ENCODE measurements at places on chromosomes 3 and 15.

DNA sequence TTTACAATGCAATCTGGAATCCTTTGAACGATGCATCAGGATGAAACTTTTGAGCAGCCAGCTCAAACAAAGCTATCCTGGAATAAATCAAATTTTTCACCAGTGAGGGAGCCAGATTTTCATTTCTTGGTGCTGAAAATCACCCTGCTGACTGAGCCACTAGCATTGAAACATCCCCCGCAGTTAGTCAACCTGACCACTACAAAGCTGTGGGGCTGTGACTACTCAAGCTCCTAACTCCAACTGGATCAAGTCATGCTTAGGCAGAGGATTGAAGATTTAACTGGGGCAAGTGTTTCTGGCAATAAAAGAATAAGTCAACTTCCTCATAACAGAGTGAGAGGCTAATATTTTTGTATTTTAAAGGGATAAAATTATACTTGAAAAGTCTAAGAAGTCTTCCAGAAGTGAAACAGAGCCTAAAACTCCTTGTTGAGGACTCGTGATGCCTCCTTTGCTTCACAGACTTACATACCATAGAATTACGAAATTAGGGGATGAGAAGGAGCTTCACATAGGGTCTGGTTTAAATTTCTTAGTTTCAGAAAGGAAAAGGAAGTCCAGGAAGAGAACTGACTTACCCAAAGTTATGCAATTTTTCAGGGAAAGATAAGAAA, 177.8 kb downstream of the SERPINI1 start:
- no peak for DNase-seq

DNA sequence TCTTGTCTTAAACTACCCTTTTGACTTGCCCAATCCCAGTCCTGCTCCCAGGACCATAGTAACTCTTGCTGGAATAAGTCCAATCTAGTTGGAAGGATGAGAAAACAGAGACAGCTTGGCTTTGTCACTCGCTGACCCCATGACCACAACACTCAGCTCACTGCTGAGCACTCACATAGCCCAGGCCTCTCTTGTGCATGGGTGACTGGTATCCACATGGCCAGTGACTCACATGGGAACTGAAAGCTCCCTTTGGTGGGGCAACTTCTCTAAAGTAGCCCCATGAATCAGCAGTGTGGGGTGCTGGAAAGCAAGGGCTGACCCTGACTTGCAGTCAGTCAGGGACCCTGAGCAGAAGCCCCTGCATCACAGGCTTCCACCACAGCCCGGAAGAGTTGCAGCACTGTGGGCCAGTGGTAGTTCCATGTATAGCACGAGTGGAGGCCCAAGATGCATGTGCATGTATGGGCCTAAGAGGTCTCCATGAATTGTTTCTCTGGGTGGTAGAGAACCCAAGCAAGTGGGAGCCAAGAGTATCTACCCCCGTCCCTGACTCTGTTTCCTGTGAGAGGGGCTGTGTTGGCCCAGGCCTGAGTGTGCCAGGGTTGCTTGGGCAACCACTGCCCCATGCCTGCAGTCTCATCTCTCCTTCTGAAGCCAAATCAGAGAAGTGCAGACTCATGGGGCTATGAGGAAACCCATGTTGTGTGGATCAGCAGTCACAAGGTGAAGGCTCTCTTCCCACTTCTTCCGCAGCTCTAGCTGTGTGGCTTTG, 62.1 kb upstream of the XCR1 start:
- peak; percentile 50 for DNase-seq

- no peak for DNase-seq
Measured at GRCh38 chr15:52731732-52732470, 52.7 kb upstream of the ATOSA start.

DNA sequence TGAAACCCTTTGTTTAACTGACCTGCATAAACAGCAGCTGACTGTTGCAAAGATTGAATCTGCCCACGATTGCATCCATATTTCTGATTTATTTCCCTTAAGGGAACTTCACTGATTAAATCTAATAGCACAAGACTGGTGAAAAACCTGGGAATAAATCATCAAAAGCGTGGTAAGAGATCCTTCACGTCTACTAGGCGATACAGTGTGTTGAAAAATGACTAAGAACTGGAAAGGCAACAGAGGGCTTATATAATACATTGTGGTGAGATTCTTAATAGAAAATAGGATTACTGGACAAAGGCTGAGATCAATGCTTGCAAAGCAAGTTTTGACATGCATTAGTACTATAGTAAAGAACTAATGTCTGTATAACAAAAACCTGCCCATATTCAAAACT, 49.0 kb downstream of the POLQ start:
- no peak for DNase-seq

DNA sequence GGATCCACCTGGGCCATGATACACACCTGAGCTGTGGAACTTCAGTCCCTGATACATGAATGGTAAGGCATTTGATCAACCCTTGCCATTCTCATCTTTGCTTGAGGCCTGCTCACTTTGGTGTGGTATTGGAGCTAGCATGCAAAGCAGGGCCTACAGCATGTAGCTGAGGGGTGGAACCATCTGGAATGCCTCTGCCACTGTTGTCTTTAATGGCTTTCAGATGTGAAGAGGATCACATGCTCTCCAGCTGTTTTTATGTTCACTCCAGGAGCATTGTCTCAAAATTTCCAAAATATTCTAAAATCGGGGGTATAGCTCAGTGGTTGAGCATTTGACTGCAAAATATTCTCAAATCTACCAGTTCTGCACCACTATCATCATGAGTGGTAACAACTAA, 64.4 kb upstream of the PHLDB2 start:
- no peak for DNase-seq

DNA sequence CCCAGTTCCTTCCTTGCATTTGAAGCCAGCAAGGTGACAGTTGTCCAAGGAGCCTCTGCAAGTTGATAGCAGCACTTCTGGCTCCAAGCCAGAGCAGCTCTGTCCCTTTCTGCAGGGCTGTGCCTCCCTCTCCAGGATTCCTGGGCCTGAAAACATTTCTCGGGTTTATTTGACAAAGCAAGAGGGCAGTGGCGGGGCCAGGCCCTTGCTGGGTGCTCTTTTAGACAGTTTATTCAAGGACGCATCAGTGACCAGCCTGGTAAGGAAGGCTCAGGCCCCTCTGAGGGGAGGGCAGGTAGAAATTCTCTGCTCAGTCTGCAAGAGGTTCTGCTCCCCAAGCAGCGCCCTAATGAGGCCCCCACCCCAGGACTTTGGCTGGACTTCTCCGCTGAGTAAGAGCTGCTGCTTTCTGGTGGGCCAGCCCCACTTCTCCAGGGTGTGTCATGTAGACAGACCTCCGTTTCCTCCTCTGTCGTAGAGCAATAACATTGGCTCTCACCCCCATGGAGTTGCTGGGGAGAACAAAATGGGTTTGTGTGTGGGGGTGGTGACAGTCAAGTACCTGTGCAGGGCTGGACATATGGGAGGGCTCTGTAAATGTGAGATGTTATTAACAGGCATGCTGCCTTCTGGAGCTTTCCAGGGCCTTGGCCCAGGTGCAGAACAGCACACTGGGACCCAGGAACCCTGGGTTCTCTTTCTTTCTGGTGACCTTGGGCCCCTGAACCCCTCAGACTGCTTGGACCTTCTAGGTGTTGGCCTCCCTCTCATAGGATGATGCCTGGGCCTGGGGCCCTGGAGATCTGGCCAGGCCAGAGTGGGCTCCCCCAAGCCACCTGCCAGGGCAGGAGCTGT, 146.2 kb upstream of the TLE3 start:
- DNase-seq: no peak

GRCh38 chr3:114453361-114453780, 159.5 kb downstream of the TIGIT start:
- no peak for DNase-seq

- no peak for DNase-seq
Measured at GRCh38 chr3:48403533-48404439, 26.1 kb downstream of the PLXNB1 start.

DNA sequence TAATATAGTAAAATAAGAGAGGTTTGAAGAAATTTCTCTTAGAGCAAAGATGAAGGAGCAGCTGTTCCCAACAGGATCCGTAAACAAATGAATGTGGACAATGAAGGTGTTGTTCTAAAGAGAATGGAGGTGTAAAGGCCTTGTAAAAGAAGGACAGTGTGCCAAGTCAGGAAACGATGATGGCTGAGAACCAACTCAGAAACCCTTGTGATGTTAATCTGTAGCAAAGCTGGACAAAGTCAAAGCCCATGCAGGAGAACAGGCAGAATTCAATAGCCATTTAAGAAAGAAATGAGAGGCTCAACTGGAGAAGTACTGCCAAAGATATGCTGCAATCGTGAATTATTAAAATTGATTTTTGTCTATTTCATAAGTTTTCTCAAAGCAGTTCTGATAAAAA, 192.2 kb downstream of the MBNL1 start:
- no peak for DNase-seq

DNA sequence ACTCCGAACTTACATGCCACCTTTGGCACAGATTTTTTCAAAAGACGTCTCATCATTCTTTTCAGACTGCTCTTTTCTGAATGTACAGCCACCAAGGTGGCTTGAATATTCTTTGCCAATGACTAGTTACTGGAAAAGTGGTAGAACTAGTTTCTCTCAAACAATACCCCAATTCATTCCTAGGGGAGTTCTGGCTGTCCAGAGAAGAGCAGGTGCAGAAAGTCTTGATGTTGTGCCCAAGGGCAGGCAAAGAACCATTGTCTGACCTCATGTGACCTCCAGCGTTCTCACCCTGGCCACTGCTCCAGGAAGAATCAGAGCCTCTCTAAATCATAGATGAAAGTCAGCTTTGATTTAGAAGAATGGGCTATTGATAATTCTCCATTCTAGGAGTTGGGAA, 5.5 kb downstream of the LMOD3 start:
- no peak for DNase-seq

DNA sequence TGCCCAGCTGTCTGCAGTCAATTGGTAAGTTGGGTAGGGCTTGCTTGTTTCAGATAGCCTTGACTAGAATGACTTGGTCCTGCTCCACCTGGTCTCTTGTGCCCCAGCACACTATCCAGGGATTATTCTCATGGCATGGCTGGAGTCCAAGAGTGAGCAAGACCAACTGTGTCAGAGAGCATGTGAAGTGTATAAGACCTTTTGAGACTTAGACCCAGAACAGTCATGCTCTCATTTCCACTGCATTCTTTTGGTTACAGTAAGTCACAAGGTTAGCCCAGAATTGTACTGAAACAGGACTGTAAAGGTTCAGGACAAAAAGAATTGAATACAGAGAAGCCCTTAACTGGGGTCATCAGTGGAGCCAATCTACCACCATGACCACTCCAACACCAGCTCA, 650.8 kb upstream of the ADAMTS9 start:
- DNase-seq: no peak

DNA sequence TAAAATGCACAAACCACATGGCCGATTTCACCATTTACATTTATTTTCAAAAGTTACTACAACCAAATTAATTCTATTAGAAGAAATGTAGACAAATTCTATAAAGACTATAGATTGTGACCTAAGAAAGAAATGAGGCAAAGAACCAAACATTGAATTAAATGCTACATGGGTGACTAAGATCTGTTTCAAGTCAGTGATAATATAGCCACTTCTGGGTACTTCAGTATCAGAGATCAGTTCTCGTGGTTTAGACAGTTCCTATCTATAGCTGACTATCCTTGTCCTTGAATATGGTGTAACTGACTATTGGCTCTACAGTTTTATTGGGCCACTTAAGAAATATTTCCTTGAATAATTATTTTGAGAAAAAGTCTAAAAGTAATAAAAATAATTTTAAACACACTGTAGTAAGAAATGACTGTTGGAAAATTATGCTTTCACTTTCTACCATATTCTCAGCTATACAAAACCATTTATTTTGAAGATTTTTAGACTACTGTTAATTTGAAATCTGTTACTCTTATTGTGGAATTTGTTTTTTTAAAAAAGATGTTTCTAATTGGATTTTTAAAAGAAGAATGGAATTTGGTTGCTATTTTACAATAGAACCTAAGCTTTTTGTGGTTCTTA, 14.1 kb downstream of the KCNMB3 start:
- no peak for DNase-seq

GRCh38 chr15:23403550-23403949, 43.5 kb downstream of the GOLGA6L2 start:
- DNase-seq: no peak

- no peak for DNase-seq
Measured at GRCh38 chr3:48897460-48898376, 964 bp downstream of the SLC25A20 start.

DNA sequence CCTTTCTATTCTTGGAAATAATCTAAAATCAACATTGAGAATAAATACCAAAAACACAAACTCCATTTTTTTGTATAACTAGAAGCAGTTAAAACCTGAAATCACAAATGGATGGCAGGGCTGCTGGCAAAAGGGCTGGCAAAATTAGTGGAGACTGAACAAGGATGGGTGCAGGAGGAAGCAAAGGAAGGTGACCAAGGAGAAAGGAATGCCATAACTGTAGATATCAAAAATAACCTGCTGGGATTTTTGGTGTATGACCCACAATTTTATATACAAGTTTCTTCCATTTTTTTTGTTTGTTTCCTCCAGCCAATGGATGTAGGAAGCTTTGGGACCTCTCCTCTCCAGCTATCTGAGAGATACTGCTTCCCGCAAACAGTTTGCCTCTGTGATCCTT, 12.7 kb downstream of the CFAP44 start:
- no peak for DNase-seq

GRCh38 chr3:194273743-194274310, 77.3 kb downstream of the CPN2 start:
- no peak for DNase-seq

DNA sequence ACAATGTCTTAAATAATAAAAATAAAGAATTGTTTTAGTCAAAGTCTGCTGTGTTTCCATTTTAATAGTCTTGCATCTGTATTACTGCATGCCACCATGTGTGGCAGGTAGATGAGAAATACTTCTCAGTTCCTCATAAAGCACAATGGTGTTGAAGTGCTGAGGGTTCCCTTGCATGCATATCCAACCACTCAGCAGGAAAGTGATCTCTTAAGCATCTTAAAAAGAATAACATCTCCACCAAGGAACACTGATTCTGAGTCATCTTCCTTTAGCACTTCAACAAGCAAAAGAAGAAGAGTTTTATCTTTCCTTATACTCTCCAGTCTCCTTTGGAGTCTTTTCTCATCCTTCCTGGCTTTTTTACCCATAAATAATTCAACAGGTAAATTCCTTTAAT, 602.0 kb downstream of the TBL1XR1 start:
- DNase-seq: no peak

DNA sequence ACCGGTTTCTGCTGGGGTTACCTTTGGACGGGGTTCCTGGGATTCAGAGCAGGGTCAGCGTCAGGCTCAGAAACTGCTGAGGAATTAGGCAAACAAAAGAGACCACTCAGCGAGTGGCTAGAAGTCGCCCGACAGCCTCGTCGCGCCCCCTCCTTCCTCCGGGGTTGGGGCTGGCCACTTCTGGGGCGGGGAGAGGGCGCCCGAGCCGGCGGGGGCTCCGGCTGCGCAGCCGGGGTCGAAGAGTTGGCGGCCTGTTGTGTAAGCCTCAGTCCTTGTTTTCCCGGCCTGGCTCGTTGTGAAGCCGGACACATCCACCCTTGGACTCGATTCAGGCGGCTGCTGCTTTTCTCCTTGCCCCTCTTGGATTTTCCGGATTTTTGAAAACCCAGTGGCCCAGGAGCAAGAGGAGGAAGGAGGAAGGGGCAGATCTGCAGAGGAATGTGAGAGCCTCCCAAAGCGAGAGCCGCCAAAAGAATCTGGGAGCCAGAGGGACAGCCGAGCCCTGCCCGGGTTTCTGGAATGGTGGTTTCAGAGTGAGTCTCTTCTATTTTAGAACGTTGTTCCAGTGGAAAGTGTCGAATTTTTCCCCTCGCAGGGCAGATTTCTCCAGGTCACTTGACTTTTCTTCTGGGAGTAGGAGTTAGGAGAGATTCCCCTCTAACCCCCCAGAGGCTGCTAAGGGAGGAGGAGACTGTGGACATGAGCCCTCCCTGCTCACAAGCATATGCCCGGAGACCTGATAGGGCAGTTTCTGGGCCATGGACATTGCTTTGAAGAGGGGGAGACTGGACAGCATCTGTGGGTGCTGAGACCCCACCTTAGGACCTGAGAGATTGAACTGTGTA, 666 bp downstream of the SNX33 start:
- DNase-seq: no peak
